Stimulated activated CD4-positive, alpha-beta T cell treated with anti-CD3 and anti-CD28 coated beads, Interleukin-12 subunit alpha, Interleukin-12 subunit beta, amount 100 ng/mL, for 48 hours (primary cell): ENCODE measurements at places on chromosomes 6 and 20.

DNA sequence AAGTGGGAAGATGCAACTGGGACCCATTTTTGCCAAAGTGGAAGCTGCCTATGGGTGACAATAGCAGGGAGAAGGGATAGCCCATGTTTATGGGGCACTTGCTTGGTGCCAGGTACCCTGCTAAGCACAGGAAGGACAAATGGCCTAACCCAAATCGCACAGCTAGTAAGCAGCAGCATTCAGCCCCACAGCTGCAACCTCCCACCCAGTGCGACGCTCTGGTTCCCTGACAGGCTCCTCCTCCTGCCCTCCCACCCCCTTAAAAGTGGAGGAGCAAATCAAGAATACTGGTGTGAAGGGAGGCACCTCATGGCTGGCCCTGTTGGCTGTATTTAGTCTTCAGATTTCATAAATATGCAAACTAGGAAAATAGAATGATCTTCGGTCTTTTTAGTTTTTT lies 76.2 kb downstream of the RIN2 start:
- DNase-seq = no peak

- DNase-seq = no peak
These were observed 99.2 kb upstream of the ID4 start for GRCh38 chr6:19738010-19738409.

DNA sequence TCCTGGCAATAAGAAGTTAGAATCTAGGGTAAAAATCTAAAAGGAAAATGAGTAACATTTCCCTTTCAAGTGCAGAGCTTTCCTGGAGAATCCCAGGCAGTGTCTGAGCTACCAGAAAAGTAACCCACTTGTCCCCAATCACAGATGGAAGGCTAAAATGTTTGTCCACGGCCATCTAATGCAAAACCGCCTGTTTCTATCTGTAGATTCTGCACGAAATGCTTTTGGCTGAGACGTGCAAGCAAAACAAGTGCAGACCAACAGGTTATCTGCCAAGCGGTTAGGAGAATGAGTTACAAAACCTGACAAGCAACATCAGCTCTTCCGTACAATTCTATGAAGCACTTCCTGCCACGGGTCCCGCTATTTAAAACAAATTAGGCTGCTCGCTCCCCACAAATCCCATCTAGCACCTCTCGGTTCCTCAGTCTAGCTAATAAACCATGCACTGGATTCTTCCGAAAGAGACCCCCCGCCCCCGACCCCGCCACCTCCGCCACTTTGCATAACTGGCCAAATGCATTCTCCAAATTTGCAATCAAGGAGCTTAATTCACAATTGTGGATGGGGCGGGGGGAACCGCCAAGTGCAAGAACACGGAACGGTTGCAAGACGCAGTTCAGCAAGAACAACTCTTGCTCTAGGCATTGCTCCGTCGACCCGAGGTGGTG lies 1.4 kb downstream of the ELOVL5 start:
- no peak for DNase-seq

GRCh38 chr6:143691900-143692636 lies 14.3 kb downstream of the PHACTR2 start:
- DNase-seq = no peak

GRCh38 chr6:146931214-146931613 lies 273.0 kb upstream of the STXBP5 start:
- no peak for DNase-seq

- no peak for DNase-seq
These were observed 55.2 kb upstream of the CITED2 start for GRCh38 chr6:139429580-139430145.

GRCh38 chr6:42390228-42390934 lies 61.3 kb downstream of the TRERF1 start:
- DNase-seq = peak; percentile 68

DNA sequence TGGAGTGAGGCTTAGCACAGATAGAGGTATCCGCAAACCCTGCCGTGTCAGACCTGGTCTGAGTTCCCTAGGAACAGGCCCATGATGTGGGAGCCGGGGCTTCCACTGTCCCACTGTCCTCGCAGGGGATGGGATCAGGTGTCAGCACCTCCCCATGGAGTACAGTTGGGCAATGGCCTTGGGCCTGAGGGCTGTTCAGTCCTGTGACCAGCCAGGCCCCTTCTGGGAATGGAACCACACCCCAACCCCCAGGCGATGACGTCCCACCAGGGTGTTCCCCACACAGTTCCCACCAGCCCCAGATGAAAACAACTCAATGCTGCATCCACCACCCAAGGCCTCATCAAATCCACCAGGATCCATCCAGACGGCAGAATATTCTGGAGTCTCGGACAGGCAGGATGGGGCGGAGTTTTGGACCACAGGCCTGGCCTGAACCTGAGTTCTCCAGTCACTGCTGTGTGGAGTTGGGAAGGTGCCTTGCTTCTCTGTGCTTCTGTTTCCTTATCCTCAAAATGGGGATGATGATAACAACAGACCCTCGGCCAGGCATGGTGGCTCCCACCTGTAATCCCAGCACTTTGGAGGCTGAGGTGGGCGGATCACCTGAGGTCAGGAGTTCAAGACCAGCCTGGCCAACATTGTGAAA lies 62.2 kb downstream of the UBE2V1 start:
- no peak for DNase-seq

DNA sequence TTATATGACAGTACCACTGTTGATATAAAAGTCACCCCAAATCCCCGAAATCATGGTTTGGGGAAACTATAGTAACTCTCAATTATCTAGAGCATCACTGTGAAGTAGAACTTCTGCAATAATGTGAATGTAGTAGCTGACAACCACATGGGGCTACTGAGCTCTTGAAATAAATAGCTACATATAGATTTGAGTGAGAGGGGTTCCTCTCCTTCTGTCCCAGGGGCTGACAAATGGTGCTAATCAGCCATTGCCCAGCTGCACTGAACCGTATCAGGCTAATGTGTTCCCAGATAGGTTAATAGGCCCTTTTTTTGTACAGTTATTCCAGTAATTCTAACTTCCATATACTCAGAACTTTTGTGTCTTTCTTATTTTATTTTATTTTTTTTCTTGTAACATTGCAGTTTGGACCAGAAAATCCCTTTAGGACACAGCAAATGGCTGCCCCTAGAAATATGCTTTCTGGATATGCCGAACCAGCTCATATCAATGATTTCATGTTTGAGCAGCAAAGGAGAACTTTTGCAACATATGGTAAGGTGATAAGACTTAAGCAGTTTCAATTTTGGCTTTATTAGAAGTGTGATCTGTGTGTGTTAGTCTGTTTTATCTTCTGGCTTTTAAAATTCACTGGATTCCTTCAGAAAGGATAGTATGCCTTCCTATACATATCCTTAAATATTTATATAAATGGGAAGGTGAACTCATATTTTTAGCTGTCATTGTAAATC lies 21.1 kb downstream of the CDC40 start:
- DNase-seq = no peak

- no peak for DNase-seq
These were observed 303.8 kb downstream of the UBE3D start for GRCh38 chr6:82761674-82762345.

- DNase-seq = no peak
These were observed 31.4 kb downstream of the PRDM1 start for GRCh38 chr6:106117579-106117978.

DNA sequence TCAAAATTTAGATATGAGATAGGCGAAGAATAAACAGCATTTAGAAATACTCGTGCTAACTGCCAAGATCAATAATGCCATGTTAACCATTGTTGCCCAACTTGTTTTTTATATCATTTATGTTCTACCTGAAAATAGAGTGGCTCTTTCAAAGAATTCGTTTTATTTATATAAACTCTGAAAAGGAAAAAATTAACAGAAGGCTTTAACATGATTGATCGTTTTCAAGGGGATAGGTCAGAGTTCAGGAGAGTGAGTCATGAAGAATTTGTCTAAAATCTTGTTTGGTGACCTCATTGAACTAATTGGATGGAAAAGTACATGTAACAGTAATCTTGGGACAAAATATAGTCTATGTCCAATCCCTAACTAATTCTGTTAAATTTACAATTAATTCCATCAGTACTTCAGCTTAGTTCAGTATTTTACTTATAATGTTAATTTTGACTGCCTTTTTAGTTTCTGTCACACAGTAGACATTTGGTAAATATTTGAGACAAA lies 11.1 kb upstream of the ELOVL2 start:
- DNase-seq = no peak

GRCh38 chr6:111769365-111770152 lies 103.7 kb downstream of the FYN start:
- DNase-seq = no peak

DNA sequence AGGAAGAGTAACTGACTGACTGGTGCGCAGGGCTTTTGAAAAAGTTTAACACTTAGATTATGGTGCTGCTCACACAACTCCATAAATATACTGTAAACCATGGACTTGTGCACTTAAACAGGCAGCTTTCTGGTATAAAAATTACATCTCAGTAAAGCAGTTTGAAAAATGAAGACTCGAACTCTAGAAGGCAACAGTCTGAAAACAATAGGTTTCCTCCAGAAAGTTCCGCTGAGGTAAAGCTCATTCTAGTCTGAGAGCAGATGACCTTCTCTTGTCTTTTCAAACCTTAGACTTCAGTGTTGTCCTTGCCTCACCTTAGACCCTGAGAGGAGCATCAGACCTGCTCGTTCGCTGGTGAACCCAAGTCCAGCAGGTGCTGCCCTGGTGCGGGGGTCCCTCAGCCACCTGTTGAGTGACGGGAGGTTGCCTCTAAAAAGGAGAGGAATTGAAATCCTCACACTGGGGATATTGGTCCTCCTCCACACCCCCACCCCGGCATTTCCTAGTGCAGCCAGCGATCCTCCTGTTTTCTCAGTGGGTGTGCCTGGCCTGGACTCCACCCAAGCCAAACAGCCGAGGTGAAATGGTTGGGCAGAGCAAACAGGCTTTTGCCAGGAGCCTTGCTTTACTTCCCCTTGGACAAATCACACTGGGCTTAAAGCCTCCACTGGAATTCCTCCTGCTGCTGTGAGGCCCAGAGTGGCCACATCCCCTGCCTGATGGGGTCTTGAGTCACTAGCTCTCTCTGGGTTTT lies 14.7 kb upstream of the PYGB start:
- no peak for DNase-seq

GRCh38 chr20:3577366-3577765 lies 85.8 kb downstream of the GFRA4 start:
- no peak for DNase-seq

DNA sequence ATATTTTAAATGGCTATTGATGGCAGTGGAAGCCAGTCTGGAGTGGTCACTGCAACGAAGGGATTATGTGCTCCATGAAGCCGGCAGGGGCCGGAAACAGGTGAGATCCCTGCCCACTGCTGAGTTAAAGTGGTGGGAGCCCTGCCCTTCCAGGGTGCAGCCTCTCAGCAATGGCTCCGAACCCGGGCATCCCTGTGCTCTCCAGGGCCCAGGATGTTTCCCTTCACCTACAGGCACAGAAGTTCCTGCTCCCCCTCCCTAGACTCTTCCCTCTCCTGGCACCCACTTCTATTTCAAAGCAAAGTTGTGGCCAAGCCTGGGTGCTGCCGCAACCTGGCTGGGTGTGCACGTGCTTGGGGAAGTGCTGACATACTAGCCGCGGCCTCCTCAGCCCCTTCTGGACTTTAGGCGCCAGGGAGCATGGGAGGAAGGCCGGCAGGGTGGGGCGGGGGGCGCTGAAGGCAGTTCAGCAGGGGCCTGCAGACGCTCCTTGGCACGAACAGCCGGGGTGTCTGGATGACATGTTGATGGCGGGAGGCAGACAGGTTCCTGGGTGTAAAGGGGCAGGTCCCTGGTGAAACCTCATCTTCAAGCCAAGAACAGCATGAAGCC lies 452.3 kb downstream of the HTR1B start:
- no peak for DNase-seq
